Fibroblast of skin of scalp (primary cell): ENCODE measurements at places on chromosomes 16 and 17.

GRCh38 chr16:77790009-77790372 is 1.6 kb downstream of the VAT1L start:
- DNase-seq: no peak

DNA sequence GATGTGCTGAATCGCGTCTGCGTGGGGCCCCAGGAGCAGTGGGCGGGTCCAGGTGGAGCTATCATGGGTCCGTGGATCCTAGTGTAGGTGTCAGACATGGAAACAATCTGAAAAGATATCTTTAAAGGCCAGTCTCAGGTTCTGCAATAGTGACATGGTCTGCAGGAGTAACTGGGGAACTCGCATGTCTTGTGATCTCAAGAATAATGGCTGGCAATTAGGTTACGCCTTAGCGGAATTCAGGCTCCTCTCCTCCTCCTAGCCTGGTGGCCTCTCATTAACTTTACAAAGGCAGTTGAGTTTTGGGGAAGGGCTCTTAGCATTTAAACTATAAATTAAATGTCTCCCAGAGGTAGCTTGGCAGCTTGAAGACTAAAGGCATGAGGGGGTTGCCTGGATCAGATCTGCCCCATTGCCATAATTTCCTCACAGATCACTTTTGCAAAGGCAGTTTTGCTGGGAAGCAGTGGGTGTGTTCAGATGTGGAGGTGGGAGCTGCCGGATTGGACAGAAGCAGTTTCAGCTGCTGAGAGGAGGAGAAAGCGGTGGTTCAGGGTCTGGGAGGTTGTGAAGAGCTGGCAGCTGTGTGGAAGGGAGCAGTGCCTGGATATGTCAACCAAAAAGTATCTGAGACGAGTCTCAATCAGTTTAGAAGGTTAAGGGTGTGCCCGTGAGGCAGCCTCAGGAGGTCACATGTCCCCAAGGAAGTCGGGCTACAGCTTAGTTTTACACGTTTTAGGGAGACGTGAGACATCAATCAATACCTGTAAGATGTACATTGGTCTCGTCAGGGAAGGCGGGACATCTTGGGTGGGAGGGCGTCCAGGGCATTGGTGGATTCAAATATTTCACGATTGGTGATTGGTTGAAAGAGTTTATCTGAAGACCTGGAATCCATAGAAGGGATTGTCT is 2.7 kb downstream of the TBCD start:
- DNase-seq: no peak

- DNase-seq: no peak
These were observed 18.9 kb downstream of the CYB5D2 start for GRCh38 chr17:4161967-4162305.

- peak; percentile 17 for DNase-seq
These were observed 473.2 kb upstream of the SALL1 start for GRCh38 chr16:51624080-51624775.

DNA sequence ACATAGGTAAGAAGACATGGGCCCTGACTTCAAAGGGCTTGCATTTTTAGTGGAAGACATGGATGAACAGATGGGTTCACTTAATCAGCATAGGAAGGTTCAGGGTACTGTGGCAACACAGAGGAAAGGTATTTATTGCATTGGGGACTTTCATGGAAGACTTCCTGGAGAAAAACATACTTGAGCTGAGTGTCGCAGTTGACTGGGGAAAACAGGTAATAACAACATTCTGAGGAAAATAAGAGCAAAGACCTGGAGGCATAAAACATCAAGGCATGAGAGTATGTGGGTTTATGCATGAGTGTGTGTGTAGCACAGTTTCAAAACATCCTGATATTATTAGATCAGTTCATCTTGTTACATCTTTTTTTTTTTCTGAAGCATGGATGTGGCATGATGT is 82.7 kb downstream of the MAP2K6 start:
- no peak for DNase-seq

- DNase-seq: no peak
These were observed 8.0 kb downstream of the THRA start for GRCh38 chr17:40070709-40071312.

- DNase-seq: peak; percentile 69
These were observed 36.0 kb downstream of the ARHGAP23 start for GRCh38 chr17:38464251-38464722.

DNA sequence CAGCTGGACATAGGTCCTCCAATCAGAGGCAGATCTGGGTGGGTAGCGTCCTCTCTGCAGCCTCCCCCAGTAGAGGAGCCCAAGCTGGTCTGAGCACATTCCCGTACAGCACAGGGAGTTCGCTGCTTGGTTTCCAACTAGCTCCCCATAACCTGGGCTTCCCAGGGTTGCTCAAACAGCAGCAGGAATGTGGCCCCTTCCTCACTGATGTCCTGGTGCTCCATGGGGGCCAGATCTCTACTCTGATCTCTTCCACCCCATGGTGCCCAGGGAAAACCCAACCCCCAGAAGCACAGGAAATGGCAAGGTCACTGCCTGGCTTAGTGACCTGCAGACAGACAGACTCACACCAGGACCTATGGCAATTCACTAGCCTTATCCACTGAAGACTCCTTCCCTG is 11.1 kb upstream of the MMP2 start:
- no peak for DNase-seq

DNA sequence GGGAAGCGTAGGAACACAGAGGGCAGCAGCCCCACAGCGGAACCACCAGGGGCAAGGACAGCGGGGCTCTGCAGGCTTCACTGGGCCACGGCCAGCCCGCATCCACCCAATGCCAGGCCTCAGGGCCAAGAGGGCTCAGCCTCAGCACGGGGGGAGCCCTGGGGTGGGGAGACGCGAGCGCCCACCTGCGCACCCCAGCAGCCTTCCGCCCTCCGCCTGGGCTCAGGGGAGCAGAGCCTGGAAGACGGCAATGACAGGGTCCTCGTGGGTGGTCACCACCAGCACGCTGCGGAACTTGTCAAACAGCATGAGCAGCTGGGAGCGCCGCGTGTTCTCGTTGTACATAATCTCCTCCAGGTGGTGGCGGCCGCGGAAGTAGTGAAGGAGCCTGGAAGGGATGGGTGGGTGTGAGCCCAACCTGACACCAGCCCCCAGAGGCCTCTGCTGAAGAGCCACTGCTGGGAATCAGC is 8.5 kb downstream of the MPG start:
- DNase-seq: no peak

- DNase-seq: no peak
These were observed 43.3 kb downstream of the ACTG1 start for GRCh38 chr17:81469266-81469665.

- DNase-seq: no peak
These were observed 44.9 kb upstream of the RBFOX3 start for GRCh38 chr17:79655672-79656290.

DNA sequence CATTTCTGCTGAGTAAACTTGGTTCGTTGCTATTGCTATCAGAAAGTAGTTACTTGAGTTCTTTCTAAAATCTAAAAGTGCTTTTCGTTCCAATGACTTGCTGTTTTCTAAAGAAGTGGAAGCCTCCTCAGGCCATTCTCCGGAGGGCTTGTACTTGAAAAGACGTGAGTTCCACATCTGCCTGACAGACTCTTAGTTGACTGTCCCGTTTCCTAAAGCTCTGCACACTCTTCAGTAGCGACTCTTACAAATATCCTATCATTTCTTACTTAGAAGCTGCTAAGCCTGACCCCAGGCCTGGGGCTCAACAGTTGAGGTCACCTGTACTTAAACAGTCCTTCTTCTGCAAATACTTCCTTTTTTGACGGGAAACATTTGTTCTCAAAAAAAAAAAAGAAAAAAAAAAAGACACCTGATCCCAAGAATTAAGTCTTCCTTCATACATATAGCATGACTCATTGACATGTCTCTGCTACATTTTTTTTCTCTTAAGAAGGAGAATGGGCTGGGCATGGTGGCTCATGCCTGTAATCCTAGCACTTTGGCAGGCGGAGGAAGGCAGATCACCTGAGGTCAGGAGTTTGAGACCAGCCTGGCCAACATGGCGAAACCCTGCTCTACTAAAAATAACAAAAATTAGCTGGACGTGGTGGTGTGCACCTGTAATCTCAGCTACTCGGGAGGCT is 61.5 kb downstream of the DHRS7C start:
- no peak for DNase-seq

DNA sequence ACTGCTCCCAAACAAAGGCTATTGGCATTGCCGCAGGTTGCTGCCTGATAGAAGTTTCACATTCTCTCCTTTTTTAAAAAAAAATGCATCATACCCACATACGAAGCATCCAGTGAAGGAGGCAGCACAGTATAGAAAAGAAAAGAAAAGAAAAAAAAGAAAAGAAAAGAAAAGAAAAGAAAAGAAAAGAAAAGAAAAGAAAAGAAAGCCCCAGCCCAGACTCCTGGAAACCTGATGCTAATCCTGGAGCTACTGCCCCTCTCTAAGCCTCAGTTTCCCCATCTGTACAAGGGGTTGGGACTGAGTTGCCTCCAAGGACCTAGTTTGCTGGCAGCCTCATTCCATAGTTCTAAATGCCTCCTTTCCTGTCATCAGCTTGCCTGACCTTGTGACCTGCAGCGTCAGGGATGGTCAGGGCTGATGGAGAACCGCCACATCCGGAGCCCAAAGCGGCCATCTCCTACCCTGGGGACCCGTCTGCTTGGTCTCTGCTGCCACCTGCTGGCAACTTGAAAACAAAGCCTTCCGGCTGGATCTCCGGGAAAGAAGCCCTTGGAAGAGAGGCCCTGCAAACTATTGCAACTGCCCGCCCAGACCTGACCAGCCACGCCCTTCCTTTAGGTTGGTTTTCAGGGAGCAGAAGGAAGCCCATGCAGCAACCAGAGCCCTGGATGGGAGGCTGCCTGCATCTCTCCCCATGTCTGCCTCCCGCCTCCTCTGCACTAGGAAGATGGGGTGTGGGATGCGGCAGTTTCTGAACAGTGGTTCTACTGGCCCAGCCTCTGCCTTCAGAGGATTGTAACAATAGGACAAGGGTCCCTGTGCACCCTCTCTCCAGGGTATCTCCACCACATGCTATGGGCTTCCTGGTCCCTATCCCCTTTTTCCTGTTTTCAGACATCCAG is 13.0 kb downstream of the AIPL1 start:
- peak; percentile 69 for DNase-seq

GRCh38 chr16:5906351-5906750 is 808.8 kb upstream of the EEF2KMT start:
- DNase-seq: no peak

GRCh38 chr16:65113441-65113840 is 8.4 kb downstream of the CDH11 start:
- no peak for DNase-seq

GRCh38 chr16:88524274-88524972 is 45.8 kb upstream of the ZC3H18 start:
- no peak for DNase-seq

DNA sequence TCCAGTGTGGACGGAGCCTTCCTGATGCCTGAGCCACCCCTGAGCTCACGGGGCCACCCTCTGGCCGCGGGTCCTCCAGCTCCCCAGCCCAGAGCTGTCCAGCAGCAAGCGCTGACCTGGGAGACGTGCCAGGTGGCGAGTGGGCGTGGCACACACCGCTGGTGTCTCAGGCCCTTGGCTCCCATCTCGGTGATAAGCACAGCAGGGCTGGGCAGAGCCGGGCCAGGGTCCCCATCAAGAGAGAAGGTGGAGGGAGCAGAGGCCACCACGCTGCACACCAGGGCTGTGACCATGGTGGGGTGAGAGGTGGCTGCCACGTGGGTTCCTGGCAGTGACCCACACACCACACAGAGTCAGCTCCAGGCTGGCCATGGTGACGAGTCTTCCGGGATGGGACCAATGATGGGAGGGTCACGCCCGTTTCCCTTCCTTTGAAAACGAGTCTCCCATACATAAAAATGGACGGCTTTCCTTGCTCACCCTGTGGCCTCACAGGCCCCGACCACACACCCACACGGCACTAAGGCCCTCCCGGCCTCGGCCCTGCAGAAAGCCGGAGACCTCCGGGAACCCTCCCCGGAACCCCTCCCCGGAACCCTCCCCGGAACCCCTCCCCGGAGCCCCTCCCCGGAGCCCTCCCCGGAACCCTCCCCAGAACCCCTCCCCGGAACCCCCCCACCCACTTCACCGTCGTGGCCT is 16.8 kb downstream of the UTS2R start:
- DNase-seq: no peak

DNA sequence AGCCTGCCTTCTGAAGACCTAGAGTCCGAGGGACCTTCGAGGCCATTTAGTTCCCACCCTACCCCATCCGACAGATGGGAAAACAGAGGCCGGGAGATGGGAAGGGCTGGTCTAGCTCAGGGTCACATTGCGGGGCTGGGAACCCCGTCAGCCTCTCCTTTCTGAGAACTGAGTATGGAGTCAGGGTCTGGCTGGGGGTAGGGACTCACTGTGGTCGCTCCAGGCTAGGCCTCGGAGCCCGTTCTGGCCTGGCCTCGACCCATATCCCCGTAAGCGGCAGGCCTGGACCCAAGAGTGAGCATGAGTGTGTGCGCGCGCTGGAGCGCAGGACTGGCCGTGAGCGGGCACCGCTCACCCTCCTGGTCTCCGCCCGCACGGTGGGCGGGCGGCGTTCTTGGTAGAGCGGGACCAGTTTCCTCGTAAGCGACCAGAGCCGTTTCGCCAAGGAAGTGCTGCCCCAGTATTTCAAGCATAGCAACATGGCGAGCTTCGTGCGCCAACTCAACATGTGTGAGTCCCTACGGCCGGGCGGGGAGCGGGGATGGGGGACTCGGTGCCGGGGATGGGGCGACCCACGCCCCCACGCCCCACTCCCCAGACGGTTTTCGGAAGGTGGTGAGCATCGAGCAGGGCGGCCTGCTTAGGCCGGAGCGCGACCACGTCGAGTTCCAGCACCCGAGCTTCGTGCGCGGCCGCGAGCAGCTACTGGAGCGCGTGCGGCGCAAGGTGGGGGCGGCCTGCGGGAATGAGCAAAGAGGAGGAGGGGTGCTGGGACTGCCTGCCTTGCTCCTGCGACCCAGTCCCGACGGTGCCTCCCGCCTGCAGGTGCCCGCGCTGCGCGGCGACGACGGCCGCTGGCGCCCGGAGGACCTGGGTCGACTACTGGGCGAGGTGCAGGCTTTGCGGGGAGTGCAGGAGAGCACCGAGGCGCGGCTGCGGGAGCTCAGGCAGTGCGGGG is 855 bp downstream of the HSF4 start:
- DNase-seq: no peak

DNA sequence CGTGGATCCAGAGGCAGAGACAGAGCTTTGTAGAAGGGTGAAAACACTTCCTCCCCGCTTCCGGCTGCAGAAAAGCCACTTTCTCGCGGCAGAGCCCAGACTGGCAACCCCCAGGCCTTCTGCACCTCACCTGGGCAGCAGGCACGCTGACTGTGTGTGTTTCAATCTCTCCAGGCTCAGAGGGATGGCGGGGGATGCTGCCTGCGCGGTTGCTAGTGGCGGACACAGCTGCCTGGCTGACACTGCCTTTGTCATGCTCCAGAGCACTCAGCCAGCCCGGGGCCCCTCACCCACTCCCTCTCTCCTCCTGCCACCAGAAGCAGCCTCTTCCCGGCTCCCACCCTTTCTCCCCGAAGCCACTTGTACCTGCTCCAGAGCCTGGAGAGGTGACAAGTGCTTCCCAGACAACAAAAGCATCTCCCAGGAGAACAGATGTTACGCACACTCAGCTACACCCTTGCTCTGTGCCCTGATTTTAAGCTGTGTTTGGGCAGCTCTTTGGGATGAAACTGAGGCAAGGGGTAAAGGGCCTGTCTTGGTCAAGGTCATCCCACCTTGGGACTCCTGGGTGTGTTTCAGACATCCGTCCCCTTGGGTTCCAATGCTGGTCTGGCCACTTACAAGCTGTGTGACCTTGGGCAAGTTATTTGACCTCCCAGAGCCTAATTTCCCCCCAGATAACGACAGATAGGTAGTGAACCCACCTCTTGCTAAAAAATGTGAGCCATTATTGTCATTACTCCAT is 9.2 kb upstream of the GLIS2 start:
- no peak for DNase-seq
